ENCODE measurements at places on chromosomes 1 and 21.

GRCh38 chr1:202349206-202349928 lies 868 bp downstream of the PPP1R12B start:
- peak; percentile 59 for DNase-seq

DNA sequence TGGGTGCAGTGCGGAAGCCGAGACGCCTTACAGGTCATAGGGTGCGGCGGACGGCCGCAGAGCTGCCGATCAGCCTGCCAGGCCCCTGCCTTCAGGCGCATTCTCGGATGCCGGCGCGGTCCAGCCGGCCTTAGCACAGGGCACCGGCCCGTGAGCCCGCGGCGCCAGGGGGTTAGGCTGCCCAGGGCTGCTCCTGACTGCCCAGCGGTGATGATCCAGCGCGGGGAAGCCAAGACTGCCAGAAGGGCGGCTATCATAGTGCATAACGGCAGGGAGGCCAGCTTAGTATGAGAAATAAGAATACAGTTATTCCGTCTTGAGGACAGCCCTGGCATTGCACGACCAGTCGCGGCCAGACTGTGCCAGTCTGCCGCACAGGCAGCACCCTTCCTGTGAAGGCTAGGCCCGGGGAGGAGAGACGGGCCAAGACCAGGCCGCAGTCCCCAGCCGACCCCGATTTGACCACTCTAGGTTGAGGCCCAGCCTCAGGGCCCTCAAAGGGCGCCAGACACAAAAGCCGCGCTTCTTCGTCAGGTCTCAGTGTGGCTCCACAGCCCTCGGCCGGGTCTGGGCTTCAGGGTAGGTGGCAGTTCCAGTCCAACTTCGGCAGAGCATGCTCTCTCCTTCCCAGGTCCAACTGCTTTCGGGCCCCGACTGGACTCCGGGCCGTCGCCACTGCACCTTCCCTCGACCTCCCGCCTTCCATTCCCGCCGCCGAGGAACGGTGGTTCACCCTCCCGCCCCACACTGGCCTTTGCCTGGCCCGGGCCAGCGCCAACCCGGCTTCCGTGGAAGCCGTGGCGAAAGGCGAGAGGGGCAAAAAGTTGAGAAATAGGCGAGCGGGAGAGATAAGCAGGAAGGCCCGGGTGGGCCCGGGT lies 829 bp downstream of the ALX3 start:
- DNase-seq: no peak

GRCh38 chr1:31880957-31881687 lies 57.0 kb downstream of the PTP4A2 start:
- peak; percentile 84 for DNase-seq

- no peak for DNase-seq
Observed at GRCh38 chr1:7374563-7375160, 396.4 kb upstream of the VAMP3 start.

DNA sequence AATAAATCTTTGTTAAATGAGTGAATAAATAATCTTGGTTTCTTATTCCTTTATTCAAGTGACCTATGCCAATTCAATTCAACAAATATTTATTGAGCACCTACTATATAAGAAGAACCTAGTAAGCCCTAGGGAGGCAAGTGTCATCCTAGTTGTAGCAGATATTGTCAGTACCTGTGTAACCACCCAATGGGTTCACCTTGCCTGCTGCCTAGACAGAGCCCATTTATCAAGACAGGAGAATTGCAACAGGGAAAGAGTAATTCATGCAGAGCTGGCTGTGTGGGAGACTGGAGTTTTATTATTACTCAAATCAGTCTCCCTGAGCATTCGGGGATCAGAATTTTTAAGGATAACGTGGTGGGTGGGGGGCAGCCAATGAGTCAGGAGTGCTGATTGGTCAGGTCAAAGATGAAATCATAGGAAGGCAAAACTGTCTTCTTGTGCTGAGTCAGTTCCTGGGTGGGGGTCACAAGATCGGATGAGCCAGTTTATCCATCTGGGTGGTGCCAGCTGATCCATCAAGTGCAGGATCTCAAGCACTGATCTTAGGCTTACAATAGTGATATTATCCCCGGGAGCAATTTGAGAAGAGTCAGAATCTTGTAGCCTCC lies 53.8 kb upstream of the KCNA3 start:
- DNase-seq: no peak

DNA sequence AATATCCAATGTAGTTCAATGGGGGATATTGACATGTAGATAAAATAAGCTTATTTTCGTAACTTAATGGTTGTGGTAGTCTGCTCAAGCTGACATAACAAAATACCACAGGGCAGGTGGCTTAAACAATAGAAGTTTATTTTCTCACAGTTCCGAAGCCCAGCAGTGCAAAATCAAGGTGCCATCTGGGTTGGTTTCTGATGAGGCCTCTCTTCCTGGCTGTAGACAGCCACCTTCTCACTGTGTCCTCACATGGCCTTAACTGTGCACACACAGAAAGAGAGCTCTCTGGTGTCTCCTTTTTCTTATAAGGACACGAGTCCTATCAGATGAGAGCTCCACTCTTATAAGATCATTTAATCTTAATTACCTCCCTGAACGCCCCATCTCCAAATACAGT lies 64.8 kb upstream of the IPO9 start:
- DNase-seq: no peak

- no peak for DNase-seq
Observed at GRCh38 chr1:30048905-30049304, 674.5 kb downstream of the MATN1 start.

GRCh38 chr1:168792592-168793125 lies 63.7 kb upstream of the DPT start:
- no peak for DNase-seq

DNA sequence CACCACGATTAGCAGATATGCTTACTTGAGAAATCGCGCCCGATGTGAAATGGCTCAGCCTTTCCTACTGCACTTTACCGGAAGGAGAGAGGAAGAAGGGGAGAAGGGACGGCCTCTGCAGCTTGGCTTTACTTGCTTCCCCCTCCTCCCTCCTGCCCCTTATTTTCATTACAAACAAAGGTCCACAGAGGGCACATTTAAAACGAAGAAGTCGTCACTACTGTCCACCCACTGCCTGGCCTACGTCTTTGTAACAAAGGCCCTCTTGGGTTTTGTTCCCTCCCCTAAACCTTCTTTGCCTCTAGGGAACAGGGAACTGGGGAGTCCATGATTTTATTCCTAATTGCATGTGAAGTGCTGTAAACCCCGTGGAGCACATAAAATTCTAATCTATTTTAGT lies 308.5 kb downstream of the LMX1A start:
- no peak for DNase-seq

- DNase-seq: no peak
Observed at GRCh38 chr1:230863449-230863848, 4.9 kb downstream of the C1orf198 start.

GRCh38 chr1:78475888-78476610 lies 14.7 kb upstream of the PTGFR start:
- DNase-seq: no peak

DNA sequence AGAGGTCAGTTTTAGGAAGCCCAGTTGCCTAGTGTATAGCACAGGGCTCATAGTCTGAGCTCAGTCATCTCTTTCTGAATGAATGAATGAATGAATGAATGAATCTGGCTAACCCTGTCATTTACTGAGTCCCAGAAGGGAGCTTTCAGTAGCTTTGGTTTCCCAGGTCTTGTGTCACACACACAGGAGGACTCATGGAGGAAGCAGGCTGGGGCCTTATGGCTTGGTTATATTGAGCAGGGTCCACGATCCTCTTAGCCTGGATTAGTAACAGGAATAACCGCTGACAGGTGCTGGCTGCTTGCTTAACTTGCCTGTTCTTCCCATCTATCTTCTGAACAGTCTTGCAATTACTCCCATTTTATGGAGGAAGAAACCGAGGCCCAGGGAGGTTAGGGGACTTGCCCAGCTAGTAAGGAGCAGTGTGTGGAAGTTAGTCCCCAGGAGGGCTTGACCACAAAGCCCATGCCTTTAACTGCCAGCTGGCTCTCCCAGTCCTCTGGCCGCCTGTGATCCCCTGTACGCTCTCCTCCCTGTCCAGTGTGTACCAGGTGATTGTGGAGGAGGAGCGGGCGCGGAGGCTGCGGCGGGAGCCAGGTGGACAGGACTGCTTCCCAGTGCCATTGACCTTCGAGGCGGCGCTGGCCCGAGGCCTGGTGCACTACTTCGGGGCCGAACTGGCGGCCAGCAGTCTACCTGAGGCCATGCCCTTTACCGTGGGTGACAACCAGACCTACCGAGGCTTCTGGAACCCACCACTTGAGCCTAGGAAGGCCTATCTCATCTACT lies 46.0 kb downstream of the PTPRU start:
- DNase-seq: no peak

- no peak for DNase-seq
Observed at GRCh38 chr1:45862008-45862407, 58.6 kb downstream of the MAST2 start.

DNA sequence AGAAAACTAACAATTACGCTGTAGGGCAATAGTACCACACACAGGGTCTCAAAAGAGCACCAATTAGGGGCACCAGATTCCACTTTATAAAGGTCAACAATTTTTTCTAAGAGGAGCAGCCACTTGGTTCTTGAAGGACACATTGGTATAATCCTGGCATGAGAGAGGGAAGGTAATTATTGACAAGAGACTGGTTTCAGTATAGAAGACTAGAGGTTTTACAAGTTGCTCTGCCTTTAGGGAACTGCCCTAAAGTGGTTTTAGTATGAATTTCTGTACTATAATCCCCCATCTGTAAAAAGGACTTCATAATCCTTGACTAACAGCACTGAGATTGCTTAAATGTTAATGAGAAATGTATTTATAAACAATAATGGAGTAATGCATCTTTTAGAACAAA lies 648.5 kb upstream of the PTBP2 start:
- no peak for DNase-seq

- DNase-seq: no peak
Observed at GRCh38 chr1:205495237-205495823, 9.1 kb upstream of the CDK18 start.

DNA sequence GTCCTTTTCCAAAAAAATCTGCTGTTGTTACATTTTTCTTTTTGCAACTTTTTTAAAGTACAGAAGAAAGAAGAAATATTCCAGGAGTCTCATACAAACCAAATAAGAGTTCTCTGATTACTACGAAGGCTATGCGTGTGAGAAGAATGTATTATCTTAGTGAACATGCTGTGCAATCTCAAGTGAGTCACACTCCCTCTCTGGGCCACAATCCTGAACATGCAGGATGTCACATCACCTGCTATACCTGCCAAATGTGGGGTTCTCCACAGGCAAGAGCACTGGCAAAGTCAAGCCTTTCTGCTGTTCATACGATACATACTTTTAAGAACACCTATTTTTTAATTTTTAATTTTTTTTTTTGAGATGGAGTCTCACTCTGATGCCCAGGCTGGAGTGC lies 21.7 kb upstream of the TRIM63 start:
- DNase-seq: no peak

DNA sequence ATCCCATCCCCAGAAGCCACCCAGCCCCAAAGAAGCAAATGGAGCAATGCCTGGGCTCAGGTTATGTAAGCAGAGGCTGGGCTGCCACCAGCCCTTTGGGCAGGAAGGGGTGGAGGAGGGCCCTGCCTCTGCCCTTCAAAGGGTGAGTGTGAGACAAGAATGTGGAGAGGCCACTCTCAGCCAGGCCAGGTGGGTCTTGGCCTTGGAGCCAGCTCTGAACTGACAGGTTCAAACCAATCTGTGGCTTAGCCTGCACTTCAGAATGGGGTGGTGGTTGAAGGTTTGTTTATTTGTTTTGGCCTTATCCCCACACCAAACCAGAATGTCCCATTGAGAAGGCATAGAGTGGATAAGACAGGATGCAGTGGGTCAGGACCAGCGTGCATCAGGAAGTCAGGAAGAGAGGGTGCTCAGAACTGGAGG lies 29.8 kb downstream of the C1orf116 start:
- no peak for DNase-seq

- peak; percentile 59 for DNase-seq
Observed at GRCh38 chr1:54800899-54801759, at the start of gene TTC22. TSS of gene TTC22 (minus strand) at chr1:54801323. CDS start at chr1:54801163, 160 bp downstream.

GRCh38 chr21:18759751-18760161 lies 356.2 kb upstream of the TMPRSS15 start:
- no peak for DNase-seq

DNA sequence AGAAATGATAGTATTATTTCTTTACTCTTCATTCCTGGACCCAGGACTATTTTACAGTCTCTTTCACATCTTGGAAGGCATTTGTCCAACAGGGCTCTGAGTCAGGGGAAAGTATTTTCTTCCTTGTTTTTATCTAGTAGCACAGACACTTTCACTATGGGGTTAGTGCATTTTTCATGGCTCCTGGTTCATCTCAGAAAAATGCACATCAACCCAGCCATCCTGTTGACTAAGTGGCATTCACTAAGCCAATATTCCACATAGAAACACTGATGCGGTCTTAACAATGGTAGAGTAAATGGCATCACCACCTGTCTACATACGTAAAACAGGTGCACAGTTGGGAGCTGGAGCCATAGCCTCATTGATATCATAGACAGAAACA lies 87.4 kb upstream of the C1orf21 start:
- DNase-seq: no peak

DNA sequence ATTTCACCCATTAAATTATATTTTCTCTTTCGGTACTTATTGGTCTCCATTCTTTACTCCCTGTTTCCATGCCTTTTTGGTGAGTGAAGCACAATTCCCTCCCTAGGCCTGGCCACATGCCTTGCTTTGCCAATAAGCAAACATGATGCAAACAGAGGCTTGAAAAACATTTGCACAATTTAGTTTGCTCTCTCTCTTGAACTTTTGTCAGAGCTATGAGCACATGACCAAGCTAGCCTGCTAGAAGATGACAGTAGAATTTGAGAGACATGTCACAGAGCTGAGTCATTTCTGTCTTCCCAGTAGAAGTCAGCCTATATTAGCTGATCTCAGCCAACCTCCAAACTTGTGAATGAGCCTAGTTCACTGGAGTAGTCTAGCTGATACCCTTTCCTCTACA lies 24.6 kb downstream of the ANGPTL3 start:
- no peak for DNase-seq

GRCh38 chr1:183209533-183210158 lies 23.6 kb downstream of the LAMC2 start:
- no peak for DNase-seq

GRCh38 chr1:112247961-112248360 lies 148.1 kb upstream of the CTTNBP2NL start:
- no peak for DNase-seq

GRCh38 chr21:18832950-18833349 lies 429.4 kb upstream of the TMPRSS15 start:
- no peak for DNase-seq

- peak; percentile 93 for DNase-seq
Observed at GRCh38 chr1:182484531-182485257, 34.7 kb downstream of the RGSL1 start.

DNA sequence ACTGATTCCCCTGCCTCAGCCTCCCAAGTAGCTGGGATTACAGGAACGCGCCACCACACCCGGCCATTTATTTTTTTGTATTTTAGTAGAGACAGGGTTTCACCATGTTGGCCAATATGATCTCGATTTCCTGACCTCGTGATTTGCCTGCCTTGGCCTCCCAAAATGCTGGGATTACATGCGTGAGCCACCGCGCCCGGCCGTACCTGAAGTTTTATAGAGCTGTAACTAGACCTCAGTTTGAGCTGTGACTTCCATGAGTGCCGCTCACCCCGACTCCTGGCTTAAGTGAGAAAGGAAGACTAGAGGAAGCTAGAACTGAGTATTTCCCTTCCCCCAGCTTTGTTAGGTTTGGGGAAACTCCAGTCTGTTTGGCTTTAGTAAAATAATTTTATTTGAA lies 1283.1 kb downstream of the KCNT2 start:
- DNase-seq: no peak

All from NAMALWA (cell line).